Left lung (tissue), 14 donors: ENCODE measurements at places on chromosomes 1 and 21. TPM values are rescaled to one million over a fixed set of nuclear protein-coding genes. Genes with fewer than 3 reads are reported as not detected.

- DNase-seq: no peak
Measured at GRCh38 chr1:224427346-224427745, 7.3 kb downstream of the WDR26 start.

Gene NEXN
- total RNA-seq: 17.9 TPM

DNA sequence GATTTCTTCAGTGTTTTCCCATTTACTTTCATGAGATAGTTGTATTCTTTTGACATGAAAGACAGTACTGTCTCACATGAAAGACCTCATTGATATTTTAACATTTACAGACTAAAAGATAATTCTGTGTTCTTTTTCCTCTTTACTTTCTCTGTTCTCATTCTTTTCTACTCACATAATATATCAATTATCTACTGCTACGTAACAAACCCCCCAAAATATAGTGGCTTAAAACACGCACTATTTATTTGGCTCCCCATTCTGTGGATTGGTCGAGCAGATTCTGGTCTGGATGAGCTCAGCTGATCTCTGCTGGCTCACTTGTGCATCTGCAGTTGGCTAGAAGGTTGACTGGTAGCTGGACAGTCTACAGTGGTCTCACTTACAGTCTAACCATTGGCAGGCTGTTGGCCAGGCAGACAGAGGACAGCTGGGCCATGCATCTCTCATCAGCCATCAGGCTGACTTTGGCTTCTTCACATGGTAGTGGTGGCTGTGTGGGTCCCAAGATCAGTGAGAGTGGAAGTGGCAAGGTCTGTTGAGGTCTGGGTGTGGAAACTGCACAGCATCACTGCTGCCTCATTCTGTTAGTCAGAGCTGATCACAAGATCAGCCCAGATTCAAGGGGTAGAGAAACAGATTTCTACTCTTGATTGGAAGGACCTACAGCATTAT, 63.2 kb downstream of the MPZL1 start:
- no peak for DNase-seq

GRCh38 chr1:56095696-56096665, 483.4 kb downstream of the PLPP3 start:
- peak; percentile 34 for DNase-seq

GRCh38 chr21:35053356-35054096, 4.4 kb upstream of the RUNX1 start:
- DNase-seq: no peak

Gene C8A
- not detected for total RNA-seq

Gene PRELP
- total RNA-seq: 19.3 TPM
